ENCODE measurements at places on chromosomes 4 and X.

DNA sequence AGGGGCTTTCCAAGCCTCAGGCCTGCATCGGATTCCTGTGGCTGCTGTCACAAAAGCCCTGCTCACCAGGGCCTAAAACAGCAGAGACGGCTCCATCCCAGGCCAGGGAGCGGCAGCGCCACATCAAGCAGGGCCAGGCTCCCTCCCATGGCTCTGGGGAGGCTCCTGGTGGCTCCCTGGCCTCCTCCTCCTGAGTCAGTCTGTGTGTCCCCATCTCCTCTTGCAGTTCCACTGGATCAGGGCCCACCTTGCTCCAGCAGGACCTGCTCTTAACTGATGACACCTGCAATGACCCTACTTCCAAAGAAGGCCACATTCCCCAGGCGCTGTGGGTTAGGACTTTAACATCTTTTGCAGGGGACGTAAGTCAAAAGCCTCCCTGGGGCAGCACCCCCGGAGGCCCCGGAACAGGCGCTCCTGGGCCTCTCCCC, 51.9 kb downstream of the CPZ start:
- DNase-seq = no peak

- peak; percentile 14 for DNase-seq
These were observed 166.1 kb downstream of the LRBA start for GRCh38 chr4:150849016-150849415.

DNA sequence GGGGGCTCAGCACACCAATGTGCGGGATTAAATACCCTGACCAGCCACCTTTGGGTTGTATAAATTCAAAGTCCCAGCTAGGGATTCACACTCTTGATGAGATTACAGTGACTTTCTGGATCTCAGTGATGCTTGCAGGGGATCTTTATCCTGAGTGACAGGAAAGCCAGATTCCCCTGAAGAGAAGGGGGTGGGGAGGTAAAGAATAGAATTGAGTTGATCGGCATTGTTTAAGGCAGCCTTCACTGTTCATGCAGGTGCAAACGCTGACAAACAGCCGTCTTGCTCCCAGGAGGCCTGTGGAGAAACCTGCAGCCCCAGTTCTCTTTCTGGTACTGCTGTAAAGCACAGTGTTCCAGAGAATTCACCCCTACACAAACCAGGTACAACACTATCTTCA, 19.0 kb downstream of the CXXC4 start:
- DNase-seq = peak; percentile 62

DNA sequence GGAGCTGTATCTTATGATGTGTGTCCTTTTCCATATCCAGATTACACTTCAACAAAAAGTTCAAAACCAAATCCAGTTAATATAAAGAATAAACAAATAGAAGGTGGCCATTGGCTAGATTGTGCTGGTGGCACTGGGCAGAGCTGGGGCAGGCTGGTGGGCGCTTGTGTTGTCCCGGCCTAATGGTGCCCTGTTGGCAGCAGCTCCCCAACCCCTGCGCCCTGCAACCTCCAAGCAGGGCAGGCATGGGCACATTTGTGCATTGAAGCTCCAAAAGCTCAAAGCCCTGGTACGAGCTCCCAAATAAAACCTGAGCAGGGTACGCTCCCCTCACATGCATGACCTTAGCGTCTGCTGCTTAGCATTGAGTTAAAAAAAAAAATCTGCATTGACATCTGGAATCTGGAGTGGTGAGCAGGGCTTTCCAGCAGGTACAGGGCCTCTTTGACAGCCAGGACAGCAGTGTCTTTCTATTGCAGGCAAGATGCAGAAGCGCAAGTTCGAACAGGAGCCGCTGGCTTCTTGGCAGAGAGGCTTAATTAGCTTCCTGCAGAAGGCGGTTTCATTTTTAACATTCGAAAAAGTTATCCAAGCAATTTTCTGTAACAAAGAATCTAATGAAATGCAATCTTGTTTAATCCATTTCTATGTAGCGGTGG, 25.9 kb upstream of the NYX start:
- DNase-seq = no peak

GRCh38 chr4:177632481-177632880, 190.2 kb upstream of the AGA start:
- no peak for DNase-seq
